ENCODE measurements at places on chromosomes 7 and 10.

DNA sequence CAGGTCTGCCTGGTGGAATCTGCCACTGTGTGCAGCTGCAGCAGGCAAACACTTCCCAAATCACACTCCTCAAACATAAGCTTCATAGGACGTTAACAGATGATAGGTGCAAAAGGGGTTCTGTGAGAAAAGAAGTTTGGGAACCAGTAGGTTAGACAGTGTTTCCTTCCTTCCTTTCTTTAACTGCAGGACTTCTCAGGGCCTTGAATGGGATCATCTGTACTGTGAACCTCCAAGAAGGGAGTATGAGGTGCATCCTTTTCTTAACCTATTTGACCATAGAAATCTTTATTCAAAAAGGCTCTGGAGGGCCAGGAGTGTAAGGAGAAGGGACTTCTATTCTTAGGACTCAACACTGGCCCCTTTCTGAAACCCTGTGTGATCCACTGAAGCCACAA is 33.0 kb downstream of the CAMK2B start:
- no peak for DNase-seq

DNA sequence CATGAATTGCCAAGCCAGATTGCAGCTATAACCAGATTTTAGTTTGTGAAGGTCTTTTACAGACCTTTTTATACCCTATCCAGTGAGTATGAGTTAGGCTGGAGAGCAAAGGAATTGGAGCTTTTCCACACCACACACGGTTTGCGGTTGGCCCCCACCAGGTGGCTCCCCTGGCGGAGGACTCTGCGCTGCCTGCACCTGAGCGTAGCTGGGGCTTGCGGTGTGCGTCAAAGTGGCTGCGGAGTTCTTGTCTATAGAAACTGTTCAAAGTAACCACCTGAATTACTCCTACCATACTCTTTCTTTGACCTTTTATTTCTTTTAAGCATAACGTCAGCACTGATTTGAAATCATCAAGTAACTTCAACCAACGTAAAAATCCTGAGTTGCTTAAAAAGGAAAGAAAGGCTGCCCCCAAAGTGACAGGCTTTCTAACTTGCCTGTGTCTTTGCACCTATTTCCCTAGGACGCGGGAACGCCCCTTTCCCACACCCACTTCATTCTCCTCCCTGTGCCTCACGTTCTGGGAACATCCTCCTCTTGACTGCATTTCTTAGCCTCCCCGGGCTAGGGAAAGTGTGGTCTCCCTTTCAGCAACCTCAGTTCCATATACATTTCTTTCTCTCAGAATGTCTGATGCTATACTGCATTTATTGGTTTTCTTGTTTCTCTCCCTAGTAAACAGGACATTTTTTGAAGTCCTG is 47.6 kb upstream of the TMEM72 start:
- DNase-seq: no peak

GRCh38 chr10:102229810-102230263 is 3.7 kb downstream of the ELOVL3 start:
- peak; percentile 93 for DNase-seq

- no peak for DNase-seq
These were observed 399.1 kb downstream of the GATA3 start for GRCh38 chr10:8453587-8453986.

Data from HEK293T (cell line).